ENCODE measurements at places on chromosomes 4 and X. TPM values are rescaled to one million over a fixed set of nuclear protein-coding genes. Genes with fewer than 3 reads are reported as not detected.

DNA sequence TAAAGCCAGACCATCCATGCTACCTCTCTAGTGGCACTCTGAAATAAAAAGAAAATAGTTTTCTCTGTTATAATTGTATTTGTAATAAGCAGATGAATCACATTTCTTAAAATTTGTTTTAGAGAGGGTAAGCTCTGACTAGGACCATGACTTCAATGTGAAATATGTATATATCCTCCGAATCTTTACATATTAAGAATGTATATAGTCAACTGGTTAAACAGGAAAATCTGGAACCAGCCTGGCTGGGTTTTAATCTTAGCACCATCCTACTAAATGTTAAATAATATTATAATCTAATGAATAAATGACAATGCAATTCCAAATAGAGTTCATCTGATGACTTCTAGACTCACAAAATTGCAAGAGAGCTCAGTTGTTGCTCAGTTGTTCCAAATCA, 1.5 kb downstream of the FGB start:
- no peak overlapping the region for H3K4me3 ChIP-seq
- DNase-seq, result no peak
- no peak overlapping the region for H3K27ac ChIP-seq
- peaks cover 5% of the 10 kb centered on the region for H3K27me3 ChIP-seq
- H3K36me3 ChIP-seq, result no peaks in the 10 kb centered on the region

GRCh38 chrX:3449287-3449686, 102.8 kb upstream of the MXRA5 start:
- no peak overlapping the region for H3K27ac ChIP-seq
- no peaks in the 10 kb centered on the region for H3K36me3 ChIP-seq
- no peak overlapping the region for H3K4me3 ChIP-seq
- DNase-seq, result no peak
- no peaks in the 10 kb centered on the region for H3K27me3 ChIP-seq

DNA sequence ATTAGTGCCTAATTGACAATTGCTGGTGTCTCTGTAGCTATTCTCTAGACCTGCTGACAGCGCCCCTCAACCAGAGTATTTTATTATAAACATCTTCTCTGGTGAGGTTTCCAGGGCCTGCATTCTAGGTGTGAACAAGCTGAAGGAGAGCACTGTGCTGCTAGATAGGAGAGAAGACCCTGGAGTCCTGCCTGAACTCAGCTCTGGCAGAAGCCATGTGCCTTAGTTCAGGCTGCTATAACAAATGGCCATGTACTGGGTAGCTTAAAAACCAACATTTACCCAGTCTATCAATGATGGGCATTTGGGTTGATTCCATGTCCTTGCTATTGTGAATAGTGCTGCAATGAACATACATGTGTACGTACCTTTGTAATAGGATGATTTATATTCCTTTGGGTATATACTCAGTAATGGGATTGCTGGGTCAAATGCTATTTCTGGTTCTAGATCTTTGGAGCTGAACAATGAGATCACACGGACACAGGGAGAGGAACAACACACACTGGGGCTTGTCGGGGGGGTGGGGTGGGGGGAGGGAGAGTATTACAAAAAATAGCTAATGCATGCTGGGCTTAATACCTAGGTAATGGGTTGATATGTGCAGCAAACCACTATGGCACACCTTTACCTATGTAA, 185.5 kb upstream of the CPEB2 start:
- H3K27ac ChIP-seq, result no peak overlapping the region
- no peaks in the 10 kb centered on the region for H3K4me1 ChIP-seq
- H3K27me3 ChIP-seq, result no peaks in the 10 kb centered on the region
- DNase-seq, result no peak
- no peak overlapping the region for H3K4me3 ChIP-seq
- no peaks in the 10 kb centered on the region for H3K36me3 ChIP-seq

DNA sequence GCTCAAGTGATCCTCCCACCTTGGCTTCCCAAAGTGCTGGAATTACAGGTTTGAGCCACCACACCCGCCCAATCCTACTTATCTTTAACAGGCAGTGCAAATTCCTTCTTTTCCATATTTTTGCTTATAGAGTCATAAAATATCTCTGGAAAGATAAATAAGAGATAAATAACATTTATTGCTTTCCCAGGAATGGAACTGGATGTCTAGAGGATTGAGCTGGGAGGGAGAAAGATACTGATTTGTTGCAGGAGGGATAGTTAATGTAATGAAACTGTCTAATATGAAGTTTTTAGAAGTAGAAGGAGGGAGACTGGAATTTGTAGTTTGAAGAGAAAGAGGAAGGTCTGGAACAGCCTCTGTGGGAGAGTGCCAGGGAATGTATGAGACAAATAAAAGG, 20.2 kb downstream of the ITGB1BP2 start:
- no peak overlapping the region for H3K27ac ChIP-seq
- H3K4me3 ChIP-seq, result no peak overlapping the region
- H3K27me3 ChIP-seq, result no peaks in the 10 kb centered on the region
- DNase-seq, result no peak

- peaks cover 7% of the 10 kb centered on the region for H3K4me1 ChIP-seq
- H3K27ac ChIP-seq, result no peak overlapping the region
- no peaks in the 10 kb centered on the region for H3K27me3 ChIP-seq
- no peak overlapping the region for H3K4me3 ChIP-seq
Observed at GRCh38 chrX:11117745-11118144, 6.6 kb downstream of the HCCS start.

DNA sequence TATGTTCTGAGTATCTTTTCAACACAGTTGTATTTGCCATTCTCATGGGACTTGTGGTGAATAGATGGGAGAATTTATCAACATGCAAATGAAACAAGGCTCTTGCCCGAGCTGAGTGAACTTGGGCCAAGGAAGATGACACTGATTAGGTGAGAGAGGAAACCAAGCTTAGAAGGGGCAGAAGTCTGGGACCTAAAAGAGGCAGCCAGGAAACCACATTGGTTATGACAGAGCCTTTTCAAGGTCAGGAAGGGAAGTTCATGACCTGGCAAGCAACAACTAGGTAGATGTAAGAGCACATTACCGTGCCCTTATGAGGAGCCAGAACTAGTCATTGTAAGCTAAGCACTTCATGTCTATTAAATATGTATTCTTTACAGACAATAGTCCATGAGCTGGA, 590.3 kb downstream of the PACRGL start:
- no peak overlapping the region for H3K4me3 ChIP-seq
- no peaks in the 10 kb centered on the region for H3K36me3 ChIP-seq
- H3K27ac ChIP-seq, result no peak overlapping the region
- DNase-seq, result no peak
- peaks cover 3% of the 10 kb centered on the region for H3K4me1 ChIP-seq

DNA sequence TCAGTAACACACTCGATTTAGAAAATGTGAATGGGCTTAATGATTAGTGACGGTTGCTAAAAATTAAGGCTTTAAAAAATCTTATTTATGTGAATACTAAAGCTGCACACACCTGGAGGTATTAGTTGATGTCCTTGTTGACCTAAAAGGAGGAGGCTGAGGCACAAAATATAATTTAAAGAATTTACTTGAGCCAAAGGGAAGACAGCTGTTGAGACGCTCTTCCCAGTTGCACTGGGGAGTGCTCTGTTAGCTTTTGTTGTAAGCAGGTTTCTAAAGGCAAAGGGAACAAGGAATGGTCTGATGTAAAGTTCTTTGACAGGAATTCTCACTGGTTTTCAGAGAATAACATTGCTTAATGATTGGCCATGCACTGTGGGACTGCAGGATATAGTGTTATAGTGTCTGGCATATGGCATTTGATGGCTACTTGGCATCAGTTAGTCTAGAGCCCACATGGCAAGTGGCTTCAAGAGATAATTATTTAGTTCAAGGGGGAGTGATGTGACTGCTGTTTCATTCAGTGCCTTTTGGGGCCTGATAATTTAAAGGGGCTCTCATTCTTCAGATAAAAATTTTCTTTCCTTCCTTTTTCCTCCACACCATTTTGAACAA, 30.8 kb upstream of the PGM2 start:
- no peaks in the 10 kb centered on the region for H3K36me3 ChIP-seq
- H3K27ac ChIP-seq, result no peak overlapping the region
- H3K27me3 ChIP-seq, result peaks cover 5% of the 10 kb centered on the region
- DNase-seq, result no peak
- H3K4me1 ChIP-seq, result no peaks in the 10 kb centered on the region
- H3K4me3 ChIP-seq, result no peak overlapping the region

DNA sequence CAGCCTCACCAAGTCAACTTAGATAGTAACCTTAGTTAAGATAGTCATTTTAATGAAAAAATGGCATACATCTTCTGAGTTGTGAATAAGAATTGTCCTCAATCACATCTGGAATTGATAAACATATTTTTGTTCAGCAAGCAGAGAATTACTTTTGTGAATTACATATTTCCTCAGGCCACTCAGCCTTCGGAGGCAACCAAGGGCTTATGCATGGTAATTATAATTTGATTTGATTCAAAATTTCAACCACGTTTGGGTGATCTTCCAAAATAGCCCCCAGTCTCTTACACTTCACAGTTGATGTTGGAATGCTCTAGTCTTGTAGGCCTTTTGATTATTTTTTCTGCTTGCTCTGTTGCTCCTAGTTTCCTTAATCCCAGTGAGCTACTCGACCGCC, 63.4 kb downstream of the GALNTL6 start:
- no peaks in the 10 kb centered on the region for H3K27me3 ChIP-seq
- H3K27ac ChIP-seq, result no peak overlapping the region
- DNase-seq, result no peak
- H3K4me1 ChIP-seq, result no peaks in the 10 kb centered on the region

DNA sequence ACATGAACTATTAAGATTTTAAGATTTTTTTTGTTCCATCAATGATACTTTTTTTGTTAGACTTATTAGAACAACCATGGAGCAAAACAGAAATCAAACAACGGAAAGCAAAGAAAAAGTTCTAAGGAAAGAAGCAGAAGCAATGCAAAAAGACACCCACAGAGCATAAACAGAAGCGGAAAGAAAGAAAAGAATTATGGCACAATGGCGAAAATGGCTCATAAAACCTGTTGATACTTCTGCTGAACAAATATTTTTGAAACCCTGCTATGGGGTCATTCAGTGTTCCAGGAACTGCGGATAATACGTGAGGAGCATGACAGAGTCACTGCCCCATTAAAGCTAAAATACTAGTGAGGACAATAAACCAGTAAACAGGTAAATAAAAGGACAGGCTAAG, 138.0 kb downstream of the ADAMTS3 start:
- DNase-seq, result no peak
- H3K4me3 ChIP-seq, result no peak overlapping the region
- no peaks in the 10 kb centered on the region for H3K4me1 ChIP-seq
- no peaks in the 10 kb centered on the region for H3K27me3 ChIP-seq
- H3K27ac ChIP-seq, result no peak overlapping the region
- H3K36me3 ChIP-seq, result no peaks in the 10 kb centered on the region

- no peaks in the 10 kb centered on the region for H3K36me3 ChIP-seq
- DNase-seq, result no peak
- no peak overlapping the region for H3K27ac ChIP-seq
- no peaks in the 10 kb centered on the region for H3K4me1 ChIP-seq
- no peaks in the 10 kb centered on the region for H3K27me3 ChIP-seq
- H3K4me3 ChIP-seq, result no peak overlapping the region
Observed at GRCh38 chr4:171676555-171677215, 136.5 kb upstream of the GALNTL6 start.

DNA sequence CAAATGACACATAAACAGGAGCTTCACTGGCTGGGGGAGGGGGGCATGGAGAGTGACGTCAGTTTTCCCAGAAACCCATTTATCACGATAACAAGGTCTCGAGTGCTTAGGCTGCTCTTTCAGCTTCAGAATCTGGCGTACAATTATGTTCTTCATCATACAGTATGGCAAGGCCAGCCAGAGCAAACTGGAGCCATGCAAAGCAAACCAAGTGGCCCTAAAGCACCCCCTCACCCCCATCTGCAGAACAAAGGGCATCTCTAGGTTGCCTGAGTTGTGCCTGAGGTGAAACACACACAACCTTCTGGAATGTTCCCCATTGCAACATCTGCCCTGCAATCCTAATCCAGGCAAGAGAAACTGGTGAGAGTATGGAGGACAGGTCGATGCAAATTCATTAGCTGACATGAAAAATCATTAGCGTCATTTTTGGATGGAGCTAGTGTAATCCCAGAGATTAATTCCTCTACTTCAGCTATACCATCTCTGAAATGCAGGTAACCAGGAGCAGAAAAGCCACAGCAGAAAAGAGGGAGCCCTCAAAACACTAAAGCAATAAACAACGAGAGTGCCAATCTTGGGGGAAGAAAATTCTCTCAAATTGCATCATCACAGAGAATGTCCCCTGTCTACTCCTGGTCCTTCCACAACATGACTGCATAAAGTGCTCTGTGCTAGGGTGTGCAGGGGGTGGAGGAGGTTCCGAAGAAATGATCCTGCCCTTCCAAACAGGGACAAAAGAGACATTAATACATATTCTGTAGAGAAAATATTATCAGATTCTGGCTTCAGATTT, 1.8 kb downstream of the SEPTIN6 start:
- no peaks in the 10 kb centered on the region for H3K27me3 ChIP-seq
- H3K4me3 ChIP-seq, result peak overlapping the region; percentile 98
- peak overlapping the region; percentile 98 for H3K27ac ChIP-seq
- H3K4me1 ChIP-seq, result peaks cover 35% of the 10 kb centered on the region

DNA sequence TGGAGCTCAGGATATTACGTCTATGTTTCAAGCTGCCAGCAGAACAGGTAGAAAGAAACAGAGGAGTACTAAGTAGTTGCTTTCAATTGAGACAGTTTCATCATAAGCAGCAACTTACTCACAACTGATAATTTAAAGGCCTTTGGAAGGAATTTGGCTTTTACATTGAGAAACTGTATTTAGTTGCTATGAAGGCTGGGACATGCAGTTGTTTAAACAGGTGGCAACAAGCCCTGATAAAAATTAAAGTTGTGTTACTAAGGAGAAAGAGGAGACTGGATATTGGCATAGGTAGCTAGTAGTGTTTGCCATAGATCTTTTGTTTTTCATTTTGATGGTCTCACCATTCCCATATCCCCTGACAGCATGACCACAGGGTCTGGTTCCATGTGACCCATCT, 18.4 kb downstream of the MID1IP1 start:
- H3K4me3 ChIP-seq, result no peak overlapping the region
- no peak overlapping the region for H3K27ac ChIP-seq
- H3K4me1 ChIP-seq, result peaks cover 6% of the 10 kb centered on the region
- H3K36me3 ChIP-seq, result peaks cover 2% of the 10 kb centered on the region
- no peaks in the 10 kb centered on the region for H3K27me3 ChIP-seq
- no peak for DNase-seq

DNA sequence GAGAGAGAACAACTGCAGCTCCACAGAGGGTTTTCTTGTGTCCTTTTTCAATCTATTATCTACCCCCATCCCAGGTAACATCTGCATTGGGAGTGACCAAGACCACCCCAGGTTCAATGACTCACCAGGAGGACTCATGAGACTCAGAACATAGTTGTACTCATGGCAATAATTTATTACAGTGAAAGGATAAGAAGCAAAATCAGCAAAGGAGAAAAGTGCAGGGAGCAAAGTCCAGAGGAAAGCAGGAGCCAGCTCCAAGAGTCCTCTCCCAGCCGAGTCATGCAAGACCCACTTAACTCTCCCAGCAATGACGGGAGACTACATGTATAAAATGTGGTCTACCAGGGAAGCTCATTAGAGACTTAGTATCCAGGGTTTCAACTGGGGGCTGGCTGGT, 129.5 kb upstream of the RBPJ start:
- H3K4me1 ChIP-seq, result peaks cover 18% of the 10 kb centered on the region
- DNase-seq, result no peak
- no peak overlapping the region for H3K4me3 ChIP-seq
- peaks cover 12% of the 10 kb centered on the region for H3K36me3 ChIP-seq
- H3K27ac ChIP-seq, result no peak overlapping the region

Gene SLC9B2
- total RNA-seq, result 18.2 TPM

Gene PCDH10
- not detected for total RNA-seq

Gene FGB
- not detected for total RNA-seq

Gene ASB9
- total RNA-seq, result 0.83 TPM

Gene SPANXN2
- total RNA-seq, result not detected

Gene SLC26A1
- total RNA-seq, result 0.65 TPM

Gene GLOD5
- not detected for total RNA-seq

Gene SSX4
- not detected for total RNA-seq

Gene TCEANC
- 6.2 TPM for total RNA-seq

Gene USP17L5
- not detected for total RNA-seq

Gene HMGB3
- 32.6 TPM for total RNA-seq

All from activated naive CD8-positive, alpha-beta T cell treated with anti-CD3 and anti-CD28 coated beads, Interleukin-2, amount 10 ng/mL, durations not matched to agents 7 days and 5 days (primary cell).